Stimulated activated CD4-positive, alpha-beta T cell treated with anti-CD3 and anti-CD28 coated beads, Interleukin-15, amount 100 ng/mL, for 1 hour (primary cell): ENCODE measurements at places on chromosomes 3 and 15.

DNA sequence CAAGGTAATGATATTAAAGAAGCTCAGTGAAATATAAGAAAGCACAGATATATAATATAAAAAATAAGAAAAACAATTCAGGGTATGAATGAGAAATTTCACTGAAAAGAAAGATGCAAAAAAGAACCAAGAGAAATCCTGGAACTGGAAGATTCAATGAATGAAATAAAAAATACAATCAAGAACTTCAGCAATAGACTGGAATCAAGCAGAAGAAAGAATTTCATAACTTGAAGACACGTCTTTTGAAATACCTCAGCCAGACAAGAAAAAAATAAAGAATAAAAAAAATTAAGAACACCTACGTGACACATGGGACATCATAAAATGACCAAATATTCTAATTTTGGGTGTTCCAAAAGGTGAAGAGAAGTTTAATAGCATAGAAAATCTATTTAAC lies 104.6 kb upstream of the NEO1 start:
- DNase-seq: no peak

GRCh38 chr3:134326760-134327593 lies 47.3 kb downstream of the AMOTL2 start:
- DNase-seq: no peak

DNA sequence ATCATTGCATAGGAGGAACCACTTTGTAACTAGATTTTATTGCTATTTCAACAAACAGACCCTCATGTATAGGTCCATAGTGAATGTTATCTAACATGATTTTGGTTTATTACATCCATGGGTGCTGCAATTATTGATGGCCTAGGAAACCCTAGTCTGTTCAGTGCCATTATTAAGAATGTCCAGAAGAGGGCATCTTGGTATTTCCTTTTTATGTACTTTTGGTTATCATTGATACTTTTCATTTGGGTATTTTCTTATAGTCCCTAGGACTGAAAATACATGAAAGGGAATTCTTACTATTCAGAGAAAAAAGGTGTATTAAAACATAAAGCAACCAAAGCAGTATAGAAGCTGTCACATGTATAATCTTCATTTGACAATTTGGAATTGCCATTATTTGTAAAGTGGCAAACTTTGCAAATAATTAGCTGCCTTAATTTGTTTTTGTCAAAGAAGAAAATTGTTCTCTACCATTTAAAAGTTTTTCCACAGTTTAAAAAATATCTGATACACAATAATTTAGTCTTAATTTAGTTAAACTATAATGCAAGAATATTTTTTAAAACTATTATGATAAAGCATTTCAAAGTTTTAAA lies 48.7 kb downstream of the CNOT10 start:
- DNase-seq: no peak

DNA sequence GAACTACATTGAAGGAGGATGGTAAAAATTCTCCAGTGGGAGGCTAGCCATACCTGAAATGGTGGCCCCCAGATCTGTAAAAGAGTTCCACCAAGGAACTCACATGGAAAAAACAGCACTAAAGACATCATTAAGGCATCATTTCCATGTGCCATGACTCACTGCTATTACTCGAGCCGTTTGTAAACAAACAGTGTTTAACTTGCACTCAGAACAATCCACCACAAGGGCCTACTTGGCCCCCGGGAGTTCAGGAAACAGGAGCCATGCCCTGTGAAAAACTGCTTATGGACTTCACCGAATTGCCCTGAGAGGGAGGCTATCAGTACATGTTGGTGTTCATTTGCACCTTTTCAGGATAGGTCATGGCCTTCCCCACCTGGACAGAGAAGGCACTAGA lies 18.2 kb downstream of the CCR4 start:
- no peak for DNase-seq

DNA sequence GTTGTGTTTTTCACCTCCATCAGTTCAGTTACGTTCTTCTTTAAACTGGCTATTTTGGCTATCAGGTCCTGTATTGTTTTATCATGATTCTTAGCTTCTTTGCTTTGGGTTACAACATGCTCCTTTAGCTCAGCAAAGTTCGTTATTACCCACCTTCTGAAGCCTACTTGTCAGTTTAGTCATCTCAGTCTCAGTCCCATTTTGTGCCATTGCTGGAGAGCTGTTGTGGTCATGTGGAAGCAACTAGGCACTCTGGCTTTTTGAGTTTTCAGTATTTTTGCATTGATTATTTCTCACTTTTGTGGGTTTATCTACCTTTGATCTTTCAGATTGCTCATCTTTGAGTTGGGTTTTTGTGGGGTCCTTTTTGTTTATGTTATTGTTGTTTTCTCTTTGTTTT lies 151.3 kb downstream of the CFAP20DC start:
- no peak for DNase-seq

DNA sequence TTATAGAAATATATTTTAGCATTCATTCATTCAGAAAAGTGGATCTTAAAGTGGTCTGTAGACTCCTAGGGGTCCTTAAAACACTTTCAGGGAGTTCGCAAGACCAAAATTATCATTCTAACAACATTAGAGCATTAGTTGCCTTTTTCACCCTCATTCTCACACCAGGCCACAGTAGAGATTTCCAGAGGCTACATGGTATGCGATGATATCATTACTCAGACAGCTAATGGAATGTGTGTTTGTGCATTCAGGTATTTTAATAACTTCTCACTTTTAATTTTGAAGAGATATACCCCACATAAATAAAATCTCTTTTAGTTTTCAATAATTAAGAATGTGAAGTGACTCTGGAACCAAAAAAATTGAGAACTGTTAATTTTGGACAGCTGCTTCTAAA lies 206.9 kb downstream of the NSUN3 start:
- no peak for DNase-seq

DNA sequence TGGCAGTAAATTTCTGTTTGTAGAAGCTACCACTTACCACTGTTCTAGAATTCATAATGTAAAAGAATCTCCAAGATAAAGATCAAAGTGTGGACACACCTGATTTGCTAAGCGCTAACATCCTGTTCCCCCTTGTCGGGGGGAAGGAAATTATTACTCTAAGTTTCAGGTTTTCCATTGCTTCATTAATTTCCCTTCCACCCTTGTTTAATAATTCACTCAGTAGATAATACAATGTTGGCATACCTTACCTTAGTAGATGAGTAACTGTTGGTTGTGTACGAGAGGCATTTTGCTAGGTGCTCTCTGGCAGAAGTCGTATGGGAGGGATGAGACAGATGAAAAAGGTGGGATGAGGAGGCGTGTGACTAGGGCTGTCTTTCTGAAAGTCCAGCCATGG lies 641.2 kb upstream of the ARRDC4 start:
- no peak for DNase-seq

DNA sequence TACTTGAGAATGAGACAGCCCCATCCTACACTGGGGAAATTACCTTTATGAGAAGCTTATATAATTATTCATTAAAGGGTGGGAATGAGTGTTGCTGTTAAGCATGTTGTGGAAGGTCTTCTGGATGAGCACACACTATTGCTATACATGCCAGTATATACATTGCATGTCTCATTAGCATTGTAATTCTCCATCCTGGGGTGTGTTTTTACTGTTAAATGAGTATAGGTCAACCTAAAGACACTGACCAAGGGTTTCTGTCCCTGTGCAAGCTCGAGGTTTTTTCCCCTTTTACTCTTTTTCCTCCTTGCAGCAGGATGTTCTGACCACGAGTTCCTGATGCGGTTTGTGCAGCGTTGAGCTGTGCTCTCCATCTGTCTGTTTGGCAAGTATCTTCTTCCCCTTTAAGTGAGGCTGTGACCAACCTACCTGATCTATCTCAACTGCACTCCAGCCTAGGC lies 7.2 kb upstream of the IVD start:
- no peak for DNase-seq

DNA sequence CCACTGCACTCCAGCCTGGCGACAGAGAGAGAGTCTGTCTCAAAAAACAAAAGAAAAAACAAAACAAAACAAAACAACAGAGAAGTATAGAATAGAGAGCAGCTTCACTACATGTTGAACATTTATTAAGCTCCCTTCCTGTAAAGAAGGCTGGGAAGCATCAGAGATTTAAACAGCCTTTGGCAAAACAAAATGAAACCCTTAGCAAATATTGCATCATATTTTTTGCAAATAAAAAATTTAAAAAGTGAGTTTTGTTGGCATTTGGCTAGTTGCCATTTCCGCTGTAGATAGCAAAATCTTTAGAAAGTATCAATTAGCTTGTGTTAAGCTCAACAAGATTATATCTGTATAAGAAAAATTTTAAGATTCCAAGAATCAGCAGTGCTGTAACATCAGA lies 151.2 kb downstream of the SERPINI1 start:
- DNase-seq: no peak
